ENCODE measurements at places on chromosomes 3 and 15. TPM values are rescaled to one million over a fixed set of nuclear protein-coding genes. Genes with fewer than 3 reads are reported as not detected.

DNA sequence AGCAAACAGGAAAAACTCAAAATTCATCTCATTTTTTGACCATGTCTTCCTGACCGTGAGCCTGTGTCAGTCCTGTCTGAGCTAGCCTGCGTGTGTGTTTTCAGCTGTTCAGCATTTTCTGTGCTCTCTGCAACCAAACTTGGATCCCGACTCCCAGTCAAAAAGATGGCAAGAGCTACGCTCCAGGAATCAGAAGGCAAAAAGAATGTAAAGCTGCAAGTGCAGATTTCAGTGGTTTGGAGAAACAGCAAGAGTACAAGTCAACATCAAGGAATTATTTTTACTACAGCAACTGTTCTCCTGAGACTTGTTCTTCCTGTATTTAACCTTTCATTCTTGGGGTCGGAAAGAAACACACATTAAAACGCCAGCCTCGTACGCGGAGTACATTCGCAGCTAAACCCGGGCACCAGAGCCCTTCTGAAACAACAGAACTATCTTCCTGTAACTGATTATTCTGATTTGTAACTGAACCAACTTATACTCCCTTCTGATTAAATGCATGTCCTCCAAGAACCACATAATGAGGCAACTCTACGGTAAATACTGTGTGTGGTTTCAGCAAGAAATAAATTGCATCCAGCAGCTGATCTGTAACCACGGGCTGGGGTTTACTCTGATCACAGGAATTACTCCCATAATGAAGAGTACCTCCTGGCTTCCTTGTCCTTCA, 107.4 kb downstream of the LRIG1 start:
- no peak for DNase-seq

The LYSMD2 gene
- total RNA-seq = 7.7 TPM

The ANKRD63 gene
- total RNA-seq = not detected

DNA sequence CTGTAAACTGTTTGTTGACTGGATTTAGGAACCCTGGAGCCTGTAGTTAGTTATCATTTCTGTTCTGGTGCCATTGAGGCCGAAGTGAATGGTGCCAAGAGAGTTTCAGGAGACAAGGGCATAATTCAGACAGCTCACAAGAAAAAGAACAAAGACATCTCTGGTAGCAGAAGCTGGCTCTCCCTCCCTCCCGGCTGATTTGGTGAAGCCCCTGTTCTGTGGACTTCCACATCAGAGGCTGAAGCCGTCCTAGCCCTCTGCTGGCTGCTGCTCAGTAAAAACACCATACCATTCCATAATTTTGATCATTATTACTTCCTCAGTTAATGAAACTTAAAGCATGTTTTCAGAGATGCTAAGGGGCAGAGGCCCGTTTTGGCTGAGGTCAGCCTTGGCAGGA, 381.2 kb upstream of the WNT5A start:
- DNase-seq = no peak

- DNase-seq = no peak
Measured at GRCh38 chr15:70046679-70047369, 50.9 kb downstream of the TLE3 start.

DNA sequence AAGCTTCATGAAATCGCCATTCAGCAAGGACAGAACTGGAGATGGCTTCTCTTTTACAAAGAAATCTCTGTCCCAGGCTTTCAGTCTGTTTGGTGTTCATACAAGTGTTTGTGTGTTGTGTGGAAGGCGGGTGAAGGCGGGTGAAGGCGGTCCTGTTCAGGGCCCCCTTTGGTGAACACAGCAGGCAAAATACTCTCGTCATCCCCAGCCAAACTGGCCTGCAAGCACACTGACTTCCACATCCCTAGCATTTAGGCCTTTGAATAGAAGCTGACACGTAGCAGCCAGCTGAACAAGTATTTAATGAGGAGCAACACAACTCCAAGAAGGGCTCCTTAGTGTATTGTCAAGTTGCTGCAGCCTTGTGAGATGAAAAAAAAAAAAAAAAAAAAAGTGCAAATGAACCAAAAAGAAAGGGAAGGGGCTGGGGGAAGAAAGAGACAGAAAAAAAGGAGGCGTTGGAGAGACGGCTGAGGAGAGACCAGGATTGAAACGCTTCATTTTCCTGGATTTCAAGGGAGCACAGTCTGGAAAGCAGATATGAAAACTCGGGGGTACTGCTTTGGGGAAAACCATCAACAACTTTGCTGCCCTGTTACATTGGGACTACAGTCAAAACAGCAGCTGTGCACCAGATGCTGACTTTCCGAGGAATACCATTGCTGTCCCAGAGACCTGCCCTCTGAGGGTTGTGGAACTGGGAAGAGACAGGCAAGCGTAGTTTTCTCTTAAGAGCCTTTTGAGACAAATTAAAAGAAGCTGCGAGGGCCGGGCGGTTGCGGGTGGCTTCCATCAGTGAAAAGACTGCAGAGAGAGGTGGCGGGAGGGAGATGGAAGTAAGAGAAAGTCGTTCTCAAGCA, 74.6 kb downstream of the TGFBR2 start:
- DNase-seq = no peak

DNA sequence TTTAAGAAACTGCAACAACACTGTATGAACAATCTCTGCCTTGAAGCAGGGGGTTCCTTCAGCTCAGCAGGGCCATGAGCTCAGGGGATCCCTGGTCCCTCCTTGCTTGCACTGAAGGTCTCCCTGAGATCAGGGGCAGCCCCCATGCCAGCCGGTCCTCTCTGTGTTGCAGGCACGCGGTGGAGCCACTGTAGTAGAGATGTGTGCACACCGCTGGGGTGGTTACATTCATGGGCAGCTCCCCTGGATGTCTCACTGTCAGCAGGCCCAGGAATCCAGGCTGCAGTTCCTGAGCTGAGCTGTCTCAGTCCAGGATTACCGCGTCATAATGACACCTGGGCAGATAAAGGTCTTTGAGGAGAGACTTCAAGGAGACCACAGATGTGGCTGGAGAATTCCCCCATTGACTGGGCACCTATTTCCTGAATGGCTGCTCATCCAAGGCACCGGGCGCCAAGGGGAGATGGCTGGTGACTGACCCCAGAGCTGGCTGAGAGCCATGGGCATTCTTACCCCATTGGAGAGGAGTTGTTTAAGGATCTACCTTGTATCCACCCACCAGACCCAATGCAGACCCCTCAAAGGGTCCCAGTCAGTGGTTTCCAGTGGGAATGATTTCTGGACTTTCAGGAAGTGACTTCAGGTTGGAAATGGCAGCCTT, 10.4 kb upstream of the KLF13 start:
- no peak for DNase-seq

The FEZF2 gene
- not detected for total RNA-seq

GRCh38 chr3:135145581-135145980, 350.5 kb downstream of the EPHB1 start:
- no peak for DNase-seq
